Pancreas (tissue), 10 donors: ENCODE measurements at places on chromosomes 5 and 9.

DNA sequence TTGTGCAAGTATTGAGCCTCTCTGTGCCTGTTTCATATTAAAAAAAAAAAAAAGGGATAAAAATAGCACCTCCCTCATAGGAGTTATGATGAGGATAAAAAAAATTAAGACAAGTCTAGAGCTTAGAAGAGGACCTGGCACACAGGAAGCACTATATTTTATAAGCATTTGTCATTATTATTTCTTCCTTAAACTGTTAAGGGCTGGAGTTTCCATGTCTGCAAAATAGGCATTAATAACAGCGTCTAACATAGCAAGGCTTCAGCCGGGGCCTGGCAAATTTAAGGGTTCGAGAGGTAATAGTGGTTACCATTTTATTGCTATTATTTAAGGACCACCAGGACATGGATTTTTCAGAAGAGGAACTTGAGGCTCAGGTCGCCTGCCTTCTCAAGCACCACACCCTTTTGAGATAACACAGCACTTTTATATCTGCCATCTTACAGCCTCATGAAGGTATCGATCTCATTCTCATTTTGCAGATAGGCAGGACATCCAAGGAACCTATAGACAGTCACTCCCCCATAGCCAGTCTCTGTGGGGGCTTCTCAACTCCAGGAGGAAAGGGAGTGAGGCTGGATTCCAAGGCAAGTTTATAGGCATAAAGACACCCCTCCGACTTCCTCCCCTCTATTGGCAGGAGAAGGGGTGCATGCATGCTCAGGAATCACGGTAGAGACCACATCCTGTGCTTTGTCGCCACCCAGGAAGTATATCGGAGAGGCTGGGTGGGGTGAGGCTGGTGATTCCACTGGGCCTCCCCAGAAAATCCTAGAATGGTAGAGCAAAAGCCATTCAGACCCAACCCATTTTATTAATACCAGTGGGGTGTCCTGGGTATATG, 2.4 kb downstream of the ANXA6 start:
- DNase-seq, result no peak

DNA sequence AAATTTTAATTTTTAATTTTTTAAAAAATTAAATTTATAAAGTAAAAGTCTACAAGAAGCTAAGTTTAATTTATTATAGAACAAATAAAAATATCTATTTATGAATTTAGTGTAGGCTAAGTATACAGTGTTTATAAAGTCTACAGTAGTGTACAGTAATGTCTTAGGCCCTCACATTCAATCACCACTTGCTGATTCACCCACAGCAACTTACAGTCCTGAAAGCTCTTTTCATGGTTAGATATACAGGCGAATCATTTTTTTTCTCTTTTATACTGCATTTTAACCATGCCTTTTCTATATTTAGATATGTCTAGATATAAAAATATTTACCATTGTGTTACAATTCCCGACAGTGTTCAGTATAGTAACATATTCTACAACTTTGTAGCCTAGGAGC, 55.9 kb downstream of the PCSK1 start:
- no peak for DNase-seq

- peak; percentile 89 for DNase-seq
These were observed at the start of gene NINJ1 for GRCh38 chr9:93134015-93134739. Gene NINJ1 (minus strand): TSS chr9:93134251. CDS start chr9:93134217, 34 bp downstream.

- DNase-seq, result no peak
These were observed 448.0 kb downstream of the SPOCK1 start for GRCh38 chr5:137051161-137051560.

DNA sequence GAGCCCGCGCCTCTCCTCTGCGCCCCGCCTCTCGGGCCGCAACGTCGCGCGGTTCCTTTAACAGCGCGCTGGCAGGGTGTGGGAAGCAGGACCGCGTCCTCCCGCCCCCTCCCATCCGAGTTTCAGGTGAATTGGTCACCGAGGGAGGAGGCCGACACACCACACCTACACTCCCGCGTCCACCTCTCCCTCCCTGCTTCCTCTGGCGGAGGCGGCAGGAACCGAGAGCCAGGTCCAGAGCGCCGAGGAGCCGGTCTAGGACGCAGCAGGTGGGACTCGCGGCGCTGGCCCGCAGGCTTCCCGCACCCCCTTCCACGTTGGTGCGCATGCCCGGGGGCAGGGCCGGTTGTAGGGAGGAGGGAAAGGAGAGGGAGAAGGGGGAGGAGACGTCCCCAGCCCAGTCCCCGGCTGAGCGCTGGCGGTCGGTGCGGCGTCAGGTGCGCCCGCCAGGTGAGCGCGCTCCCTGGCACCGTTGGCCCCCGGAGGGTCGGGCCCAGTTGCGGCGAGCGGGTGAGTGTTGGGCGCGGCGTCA, at the start of gene OCLN:
TSS of gene OCLN (plus strand) at position 400 of the 532 bp plus-strand sequence. CDS start 11,455 bp downstream, outside the sequence.
- DNase-seq, result peak; percentile 94

DNA sequence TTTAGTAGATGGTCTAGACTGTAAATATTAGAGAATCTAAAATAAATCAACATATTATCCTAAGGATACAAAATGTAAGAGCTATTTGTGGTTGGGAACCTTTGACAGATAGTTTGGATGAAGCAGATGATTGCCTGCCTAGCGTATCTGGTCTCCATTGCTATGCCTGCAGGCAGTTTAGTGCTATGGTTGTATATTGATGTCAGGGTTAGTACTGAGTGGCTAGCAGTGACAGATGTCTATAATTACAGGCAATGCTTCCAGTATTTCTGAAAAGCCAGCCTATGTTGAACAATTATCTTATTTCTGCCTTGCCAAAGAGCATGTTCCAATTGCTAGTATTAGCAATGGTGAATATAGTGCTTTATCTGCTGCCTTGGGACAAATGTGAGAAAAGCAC, 151.3 kb upstream of the TLX3 start:
- DNase-seq, result no peak

- no peak for DNase-seq
These were observed 23.0 kb downstream of the SMIM15 start for GRCh38 chr5:61139094-61139873.

- DNase-seq, result no peak
These were observed 362.1 kb downstream of the EBF1 start for GRCh38 chr5:158737536-158738027.
